ENCODE measurements at places on chromosomes 7 and 10.

- DNase-seq, result peak; percentile 99
Observed at GRCh38 chr10:17214971-17215781, 12.9 kb upstream of the VIM start.

DNA sequence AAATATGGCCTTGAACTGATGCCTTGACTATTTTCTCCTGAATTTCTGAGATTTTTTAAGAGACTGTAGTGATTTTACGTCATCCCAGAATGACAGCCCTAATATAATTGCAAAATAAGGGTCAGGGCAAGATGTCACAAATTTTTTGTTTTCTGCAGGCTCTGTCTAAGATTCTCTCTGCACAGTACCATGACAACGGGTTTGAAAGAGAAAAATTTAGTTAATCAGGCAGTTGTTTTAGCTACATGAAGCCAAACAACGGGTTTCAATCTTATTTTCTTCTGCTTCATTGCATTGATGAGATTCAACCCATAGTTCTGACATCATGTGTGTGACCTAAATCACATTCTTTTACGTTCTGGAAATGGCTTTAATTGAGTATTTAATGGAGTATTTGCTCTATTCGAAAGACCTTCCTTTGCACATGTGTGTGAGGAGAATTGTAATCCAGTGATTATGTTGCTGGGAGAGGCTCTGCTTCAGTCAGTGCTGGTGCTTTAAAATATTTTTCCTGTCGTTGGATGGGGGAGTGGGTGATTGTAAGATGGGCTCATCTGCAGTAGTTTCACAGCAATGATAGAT lies 118.0 kb upstream of the RHOBTB1 start:
- DNase-seq, result no peak

- DNase-seq, result no peak
Observed at GRCh38 chr7:32158751-32159745, 88.8 kb upstream of the PDE1C start.

- no peak for DNase-seq
Observed at GRCh38 chr7:1590476-1590875, 20.6 kb upstream of the PSMG3 start.

DNA sequence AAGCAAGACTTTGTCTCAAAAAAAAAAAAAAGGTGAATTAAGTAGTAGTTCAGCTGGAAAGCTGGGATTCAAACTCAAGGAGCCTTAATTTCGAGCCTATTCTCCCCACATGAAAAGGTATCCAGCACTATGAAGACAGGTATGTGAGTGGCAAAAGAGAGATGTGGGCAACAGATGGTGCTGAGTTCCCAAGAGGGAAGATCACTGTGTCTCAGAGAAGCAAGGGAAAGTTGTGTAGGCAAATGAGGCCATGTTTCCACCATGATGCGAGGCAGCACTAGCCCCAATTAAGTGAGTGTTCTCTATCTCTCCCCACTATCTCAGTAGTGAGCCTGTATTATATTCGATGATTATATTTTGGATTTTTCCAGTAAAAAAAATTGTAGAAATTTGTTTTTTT lies 19.8 kb upstream of the ST7 start:
- DNase-seq, result no peak

DNA sequence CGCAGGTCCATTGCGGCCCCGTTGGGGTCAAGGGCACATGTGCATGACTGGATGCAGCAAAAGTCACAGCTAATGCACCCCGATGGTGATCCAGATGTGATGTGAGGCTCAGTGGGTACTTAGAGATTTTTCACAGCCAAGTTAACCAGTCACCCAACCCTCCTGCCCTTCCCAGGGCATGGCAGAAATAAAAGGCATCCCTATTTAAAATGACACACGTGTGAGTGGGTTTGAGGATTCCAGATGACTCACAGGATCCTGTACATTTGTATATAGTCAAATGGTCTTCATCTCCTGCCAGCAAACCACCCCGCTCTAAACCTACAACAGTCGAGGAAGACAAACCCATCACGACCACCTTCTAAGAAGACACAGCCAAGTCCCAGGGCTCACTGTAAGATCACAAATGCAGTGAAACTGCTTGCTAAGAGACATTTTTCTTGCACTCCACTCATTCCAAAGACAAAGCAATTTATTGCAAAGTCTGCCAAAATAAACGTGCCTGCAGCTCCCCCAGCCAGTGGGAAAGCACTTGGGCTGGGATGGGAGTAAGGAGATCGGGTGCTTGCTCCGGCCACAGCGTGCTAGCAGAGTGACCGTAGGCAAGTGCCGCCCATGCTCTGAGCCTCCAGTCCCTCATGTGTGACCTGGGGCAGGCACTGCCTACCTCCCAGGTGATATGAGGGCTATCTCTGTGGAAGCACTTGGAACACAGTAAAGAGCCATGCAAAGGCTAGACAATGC lies 86.6 kb upstream of the MACROH2A2 start:
- DNase-seq, result no peak

DNA sequence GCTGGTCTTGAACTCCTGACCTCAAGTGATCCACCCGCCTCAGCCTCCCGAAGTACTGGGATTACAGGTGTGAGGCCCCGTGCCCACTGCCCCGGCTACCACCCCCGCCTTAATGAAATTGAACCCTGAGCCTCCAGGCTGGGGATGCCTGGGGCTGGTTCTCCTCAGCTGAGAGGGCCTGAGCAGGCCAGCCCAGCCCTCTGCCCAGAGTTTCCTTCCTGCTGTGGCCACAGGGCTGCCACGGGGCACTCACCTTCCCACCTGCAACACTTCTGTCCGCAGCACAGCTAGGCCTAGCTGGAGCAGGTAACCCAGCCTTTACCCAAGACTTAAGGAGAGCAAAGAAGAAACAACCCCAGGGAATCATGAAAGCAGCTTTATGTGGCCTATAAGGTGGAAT lies 78.1 kb upstream of the ANLN start:
- DNase-seq, result no peak

DNA sequence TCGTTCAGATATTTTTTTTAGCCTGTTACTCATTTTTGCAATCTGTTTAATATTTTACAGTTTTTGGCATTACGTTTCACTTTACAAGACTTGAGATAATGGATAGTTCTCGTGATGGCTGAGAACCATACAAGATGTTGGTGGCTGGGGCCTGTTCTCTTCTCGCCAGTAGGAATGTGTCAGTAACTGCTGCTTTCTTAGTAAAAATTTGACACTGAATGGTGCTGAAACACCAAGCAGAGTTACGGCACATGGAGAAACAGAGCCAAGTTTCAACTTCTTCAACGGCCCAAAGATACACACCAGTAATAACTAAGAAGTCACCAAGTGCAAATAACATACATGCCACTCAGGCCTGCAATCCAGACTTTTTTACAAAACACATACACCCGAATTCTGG lies 130.4 kb downstream of the NRP1 start:
- DNase-seq, result peak; percentile 60

DNA sequence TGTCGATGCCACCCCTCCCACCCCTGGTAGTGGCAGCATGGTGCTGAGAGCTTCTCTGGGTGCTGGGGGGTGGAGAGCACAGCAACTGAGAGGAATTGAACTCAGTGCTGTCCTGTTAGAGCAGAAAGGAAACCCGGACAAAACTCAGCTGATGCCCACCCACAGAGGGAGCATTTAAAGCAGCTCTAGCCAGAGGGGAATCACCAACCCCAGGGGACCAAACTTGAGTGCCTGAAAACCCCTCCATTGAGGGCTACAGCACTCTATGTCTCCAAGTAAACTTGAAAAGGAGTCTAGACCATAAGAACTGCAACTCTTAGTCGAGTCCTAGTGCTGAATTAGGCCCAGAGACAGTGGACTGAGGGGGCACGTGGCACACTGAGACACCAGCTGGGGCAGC lies 16.8 kb upstream of the FOXI2 start:
- no peak for DNase-seq

DNA sequence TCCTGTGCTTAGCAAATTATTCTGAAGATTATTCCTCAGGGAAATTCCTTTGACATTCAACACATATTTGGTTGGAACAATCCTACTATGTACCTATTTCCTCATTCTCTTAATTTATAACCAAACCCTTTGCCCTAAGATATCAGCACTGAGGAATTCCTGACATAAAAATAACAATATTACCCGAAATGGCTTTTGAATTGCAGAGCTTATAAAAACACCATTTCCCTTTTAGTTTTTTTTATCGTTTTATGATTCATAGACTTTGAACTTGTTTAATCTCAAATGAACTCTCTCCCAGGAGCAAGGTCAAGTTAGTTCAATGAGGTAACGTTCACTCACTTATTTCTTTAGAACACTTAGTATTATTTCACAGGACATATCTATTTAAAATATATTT lies 7.7 kb upstream of the ABCB1 start:
- no peak for DNase-seq

- DNase-seq, result peak; percentile 52
Observed at GRCh38 chr7:19747740-19748339, 25.6 kb downstream of the TMEM196 start.

DNA sequence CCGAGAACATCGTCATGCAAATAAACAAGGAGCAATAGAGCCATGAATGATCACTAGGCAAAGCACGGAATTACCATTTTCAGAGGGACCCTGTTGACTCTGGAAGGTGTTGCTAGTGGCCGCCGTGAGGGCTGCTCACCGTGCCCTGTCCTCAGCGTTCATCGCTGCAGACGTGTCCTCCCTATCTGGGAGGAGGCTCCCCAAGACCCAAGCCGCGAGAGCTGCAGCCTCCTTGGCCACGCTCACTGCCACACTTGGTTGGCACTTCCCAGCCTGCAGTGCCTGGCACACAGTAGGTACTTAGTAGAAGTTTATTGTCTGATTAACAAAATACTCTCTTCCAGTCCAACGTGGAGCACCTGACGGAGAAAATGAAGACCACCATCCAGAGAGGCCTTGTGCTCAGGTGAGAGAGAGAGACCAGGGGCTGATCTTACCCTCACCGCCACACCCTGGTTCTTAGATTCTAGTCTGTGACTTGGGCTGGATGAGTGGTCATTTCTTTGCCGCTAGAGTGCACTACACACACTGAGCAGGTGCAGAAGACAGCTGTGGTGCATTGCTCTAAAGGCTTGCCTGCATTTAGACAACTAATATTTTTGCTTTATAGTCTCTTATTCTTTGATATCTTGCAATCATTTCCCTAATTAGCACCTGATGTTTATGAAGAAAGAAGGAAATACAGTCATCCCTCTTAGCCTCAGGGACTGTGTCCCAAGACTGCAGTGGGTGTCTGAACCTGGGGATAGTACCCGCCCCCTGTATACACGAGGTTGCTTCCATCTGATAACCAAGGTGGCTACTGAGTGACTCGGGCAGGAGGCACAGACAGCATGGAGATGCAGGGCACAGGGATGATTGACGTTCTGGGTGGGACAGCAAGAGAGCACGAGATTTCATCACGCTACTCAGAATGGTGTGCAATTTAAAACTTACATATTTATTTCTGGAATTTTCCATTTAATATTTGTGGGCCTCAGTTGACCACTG lies 40.3 kb downstream of the PITRM1 start:
- no peak for DNase-seq

DNA sequence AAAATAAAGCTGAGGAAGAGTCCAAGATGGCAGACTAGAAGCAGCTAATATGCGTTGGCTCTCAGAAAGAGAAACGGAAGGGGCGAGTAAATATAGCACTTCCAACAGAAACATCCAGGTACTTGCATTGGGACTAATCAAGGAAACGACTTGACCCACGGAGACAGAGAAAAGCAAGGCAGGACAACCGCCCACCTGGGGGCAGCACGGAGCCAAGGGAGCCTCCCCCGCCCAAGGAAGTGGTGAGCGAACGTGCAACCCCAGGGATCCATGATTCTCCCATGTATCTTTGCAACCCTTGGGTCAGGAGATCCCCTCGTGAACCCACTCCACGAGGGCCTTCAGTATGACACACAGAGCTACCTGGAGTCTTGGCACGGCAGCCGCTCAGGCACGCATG lies 45.4 kb upstream of the GRM3 start:
- no peak for DNase-seq

DNA sequence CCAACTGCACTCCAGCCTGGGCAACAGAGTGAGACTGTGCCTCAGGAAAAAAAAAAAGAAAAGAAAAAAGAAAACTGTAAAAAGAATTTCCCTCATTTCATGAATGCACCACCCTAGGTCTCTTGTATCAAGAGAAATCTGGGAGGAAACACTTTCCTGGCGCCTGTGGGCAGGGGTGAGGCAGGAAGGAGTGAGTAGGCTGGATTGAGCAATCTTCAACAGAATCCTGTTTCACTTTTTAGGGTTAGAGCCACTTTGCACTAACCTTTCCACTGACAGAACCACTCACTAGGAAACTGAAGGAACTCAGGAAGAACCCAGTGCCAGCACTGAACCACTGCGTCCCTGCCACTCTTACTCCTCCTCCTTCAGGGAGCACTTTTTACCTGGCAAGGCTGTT lies 282.1 kb downstream of the CCDC3 start:
- DNase-seq, result no peak

DNA sequence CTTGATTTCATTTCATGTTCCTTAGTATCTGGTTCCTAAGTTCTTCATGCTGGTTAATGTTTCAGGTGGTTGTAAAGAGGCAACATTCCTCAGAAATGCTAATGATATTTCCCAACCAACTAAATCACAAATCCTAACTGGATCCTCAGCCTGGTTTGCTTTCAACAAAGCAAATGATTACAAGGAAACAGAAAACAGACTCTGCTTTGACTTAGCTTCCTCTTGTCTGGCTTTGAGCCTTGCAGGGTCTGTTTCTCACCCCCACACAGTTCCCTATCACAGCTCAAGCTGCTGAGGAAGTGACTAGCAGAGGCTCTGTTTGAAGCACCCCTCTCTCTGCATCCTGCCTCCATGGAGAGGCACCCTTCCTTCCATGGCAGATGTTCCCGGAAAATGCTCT lies 130.2 kb upstream of the CTTNBP2 start:
- no peak for DNase-seq

DNA sequence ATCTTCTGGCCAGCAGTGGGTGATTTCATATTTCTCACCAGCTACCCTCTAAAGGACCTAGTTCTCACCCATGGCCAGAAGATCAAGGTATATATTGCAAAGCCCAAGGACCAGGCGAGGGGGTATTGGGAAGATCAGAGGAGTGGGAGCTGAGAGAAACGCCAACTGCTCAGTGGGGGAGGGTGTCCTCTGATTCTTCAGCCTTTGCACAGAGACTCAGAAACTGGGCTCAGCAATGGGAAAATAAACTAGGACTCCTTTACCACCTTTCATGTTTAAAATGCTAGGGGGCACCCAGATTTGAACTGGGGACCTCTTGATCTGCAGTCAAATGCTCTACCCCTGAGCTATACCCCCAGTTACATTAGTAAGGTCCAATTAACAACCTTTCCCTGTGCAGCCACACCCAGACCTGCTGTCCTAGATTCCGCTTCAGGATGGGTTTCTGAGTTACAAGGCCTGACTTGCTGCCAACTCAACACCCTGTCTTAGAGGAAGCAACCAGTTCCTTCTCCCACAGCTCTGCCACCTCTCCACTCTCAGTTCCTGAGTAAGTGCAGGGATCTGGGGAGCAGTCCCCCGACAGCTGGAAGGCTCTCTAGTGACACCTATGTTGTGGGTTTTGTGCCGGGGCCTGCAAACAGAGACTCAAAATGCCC lies 93.5 kb downstream of the ZNF783 start:
- DNase-seq, result no peak

- no peak for DNase-seq
Observed at GRCh38 chr7:32416846-32417245, 73.3 kb downstream of the LSM5 start.
